Eye (tissue), 1 donor: ENCODE measurements at places on chromosomes 7 and 10.

DNA sequence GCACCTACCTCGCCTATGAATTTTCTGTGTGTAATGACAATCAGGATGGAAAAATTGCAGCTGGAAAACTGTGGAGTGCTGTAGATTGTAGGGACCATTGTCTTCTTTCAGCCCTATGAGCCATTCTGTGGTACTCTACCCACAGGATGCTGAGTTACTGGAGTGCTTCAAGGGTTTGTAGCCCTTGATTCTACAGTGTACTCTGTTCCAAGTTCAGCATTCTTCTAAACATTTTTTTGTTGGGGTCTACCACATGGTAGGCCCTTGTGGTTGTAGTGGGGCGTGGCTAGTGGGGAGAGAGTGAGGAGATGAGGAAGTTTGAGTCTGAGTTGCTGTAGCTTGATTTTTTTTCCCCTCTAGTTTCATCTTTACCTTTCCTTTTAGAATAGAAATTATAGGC is 33.5 kb downstream of the REEP3 start:
- DNase-seq: no peak

GRCh38 chr10:30750971-30751677 is 121.6 kb upstream of the LYZL2 start:
- no peak for DNase-seq

- DNase-seq: no peak
Measured at GRCh38 chr10:114420811-114421485, 16.6 kb upstream of the AFAP1L2 start.

DNA sequence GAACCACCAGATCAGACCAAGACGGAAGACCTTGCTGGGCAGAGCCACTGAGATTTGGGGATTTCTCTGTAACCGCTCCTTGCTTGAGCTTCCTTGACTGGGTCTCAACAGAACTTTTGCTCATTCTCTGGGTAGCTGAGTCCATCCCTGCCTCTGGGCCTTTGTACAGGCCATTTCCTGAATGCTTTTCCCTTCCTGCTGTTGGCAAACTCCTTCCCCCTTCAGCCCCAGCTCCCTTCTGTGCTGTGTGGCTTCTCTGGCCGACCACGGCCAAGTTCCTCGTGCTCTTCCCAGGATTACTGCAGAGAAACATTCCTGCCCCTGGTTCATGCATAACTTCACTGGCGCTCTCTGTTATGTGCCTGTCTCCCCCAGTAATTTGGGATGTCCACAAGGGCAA is 150.5 kb upstream of the GPR26 start:
- no peak for DNase-seq

DNA sequence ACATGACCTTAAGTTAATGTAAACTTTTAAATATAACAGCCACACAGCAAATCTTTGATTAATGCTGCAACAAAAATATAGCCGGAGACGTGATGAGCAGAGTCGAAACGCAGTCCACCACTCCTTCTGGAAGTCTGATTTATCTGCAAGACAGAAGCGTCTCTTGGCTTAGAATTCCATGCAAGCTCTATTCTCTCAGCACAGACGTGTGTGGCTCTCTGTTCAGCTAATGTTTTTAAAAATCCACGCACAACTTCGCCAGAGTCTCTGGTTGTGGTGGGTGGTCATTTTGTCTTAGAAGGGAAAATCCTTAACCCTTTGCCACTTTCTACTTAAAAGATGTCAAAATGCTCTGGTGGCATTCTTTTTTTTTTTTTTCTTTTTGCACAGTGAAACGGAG is 438.0 kb upstream of the MGMT start:
- DNase-seq: no peak

GRCh38 chr10:76270464-76270863 is 839.0 kb downstream of the LRMDA start:
- no peak for DNase-seq

- DNase-seq: no peak
Measured at GRCh38 chr10:68572151-68572550, 12.0 kb downstream of the TET1 start.

DNA sequence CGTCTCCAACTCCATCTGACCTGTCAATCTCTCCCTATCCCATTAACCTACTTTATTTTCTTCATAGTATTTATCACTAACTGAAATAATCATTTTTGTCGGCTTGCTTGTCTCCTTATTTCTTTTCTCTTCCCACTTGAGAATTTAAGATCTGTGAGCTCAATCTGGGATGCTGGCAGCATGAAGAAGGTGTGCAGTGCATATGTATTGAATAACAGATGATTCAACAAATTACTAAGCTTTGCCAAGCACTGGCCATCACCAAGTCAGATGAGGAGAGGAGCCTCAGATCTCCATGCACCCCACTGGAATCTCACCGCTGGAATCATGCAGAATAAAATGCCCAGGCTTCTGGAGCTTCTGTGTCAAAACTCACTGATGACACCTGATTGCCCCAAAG is 47.6 kb upstream of the PPP1R3C start:
- DNase-seq: no peak

DNA sequence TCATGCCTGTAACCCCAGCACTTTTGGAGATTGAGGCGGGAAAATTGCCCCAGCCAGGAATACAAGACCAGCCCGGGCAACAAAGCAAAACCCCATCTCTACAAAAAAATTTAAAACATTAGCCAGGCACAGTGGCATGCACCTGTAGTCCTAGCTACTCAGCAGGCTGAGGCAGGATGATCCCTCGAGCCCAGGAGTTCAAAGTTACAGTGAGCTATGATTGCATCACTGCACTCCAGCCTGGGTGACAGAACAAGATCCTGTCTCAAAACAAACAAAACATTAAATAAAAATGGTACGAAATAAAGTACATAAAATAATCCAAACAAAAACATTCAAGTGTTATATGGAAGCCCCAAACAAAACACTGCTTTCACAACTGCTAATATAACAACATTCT is 125.0 kb downstream of the SNX13 start:
- no peak for DNase-seq

DNA sequence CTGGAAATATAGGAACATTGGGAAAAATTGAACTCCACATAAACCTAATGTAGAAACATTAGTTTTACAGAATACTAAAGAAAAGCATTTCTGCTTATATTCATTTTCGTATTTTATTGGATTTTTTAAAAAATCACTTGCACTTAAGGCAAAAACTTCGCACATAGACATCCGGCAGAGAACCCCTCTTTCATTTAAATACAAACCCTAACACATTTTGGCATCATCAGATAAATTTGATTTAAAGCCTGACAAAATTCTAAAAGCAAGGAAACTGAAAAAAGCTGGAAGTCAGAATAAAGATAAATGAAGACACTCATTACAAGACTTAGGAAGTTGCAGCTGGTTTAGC is 396 bp upstream of the EXOC4 start:
- DNase-seq: no peak

GRCh38 chr10:95761939-95762492 is 6.1 kb downstream of the ENTPD1 start:
- DNase-seq: no peak

- no peak for DNase-seq
Measured at GRCh38 chr10:1187151-1187854, 131.1 kb downstream of the WDR37 start.

- DNase-seq: no peak
Measured at GRCh38 chr7:157845203-157845835, 508.5 kb downstream of the DNAJB6 start.

DNA sequence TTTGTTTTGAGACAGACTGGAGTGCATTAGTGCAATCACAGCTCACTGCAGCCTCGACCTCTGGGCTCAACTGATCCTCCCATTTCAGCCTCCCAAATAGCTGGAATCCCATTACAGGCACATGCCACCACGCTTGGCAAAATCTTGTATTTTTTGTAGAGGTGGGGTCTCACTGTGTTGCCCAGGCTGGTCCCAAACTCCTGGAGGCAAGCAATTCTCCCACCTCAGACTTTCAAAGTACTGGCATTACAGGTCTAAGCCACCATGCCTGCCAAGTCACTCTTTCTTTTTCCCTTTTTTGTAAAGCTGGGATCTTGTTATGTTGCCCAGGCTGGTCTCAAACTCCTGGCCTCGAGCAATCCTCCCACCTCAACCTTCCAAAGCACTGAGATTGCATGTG is 8.3 kb upstream of the NPC1L1 start:
- no peak for DNase-seq

DNA sequence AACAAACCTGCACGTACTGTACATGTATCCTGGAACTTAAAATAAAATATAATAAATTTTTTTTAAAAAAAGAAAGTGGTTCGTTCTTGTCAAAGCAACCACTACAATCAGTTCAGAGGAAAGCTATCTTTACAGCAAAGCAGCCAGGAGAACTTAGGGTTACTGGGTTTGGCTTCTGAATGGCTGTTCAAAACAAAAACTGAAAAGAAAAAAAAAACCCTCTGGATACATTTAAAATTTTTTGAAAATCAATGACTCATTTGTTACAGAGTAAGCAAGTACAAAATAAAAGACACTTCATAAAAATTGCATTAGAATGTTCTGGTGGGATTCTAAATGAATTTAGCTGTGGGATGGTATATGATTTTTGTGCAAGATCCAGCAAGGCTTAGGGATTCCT is 28.6 kb upstream of the ADD3 start:
- no peak for DNase-seq

GRCh38 chr10:70991140-70992124 is 103.1 kb upstream of the PCBD1 start:
- DNase-seq: no peak

DNA sequence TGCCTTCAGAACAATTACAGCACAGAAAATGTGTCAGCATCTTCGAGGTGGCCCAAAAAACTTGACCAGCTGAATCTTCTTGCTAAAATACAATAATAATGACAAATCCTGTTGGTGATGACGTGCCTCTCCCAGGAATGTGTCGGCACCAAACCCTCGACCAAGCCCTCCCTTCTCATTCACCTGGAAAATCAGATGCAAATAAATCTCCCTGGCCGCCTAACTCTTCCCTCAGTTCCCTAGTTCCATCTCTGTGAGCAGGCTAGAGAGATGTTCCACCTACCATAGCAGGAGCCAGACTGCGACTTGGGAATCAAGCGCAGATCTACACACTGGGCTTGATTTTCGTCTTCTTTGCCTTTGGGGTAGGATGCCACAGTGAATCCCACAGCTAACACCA is 4.1 kb downstream of the PRSS1 start:
- DNase-seq: no peak

DNA sequence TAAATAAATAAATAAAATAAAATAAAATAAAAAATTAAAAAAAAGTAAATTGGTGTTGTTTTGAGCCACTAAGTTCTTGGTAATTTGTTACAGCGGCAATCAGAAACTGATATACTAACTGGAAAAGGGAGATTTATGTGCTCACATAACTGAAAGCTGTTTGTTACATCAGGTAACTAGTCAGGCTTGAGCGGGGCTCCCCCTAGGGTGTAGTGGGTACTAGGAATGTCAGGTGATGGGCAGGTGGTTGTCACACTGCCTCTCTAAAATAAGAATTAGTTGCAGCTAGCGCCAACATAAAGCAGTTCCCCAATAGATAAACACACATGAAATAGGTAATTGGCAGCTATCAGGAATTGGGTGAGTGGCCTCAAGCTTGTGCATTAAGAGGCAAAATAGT is 1336.9 kb downstream of the XPNPEP1 start:
- no peak for DNase-seq

GRCh38 chr10:44261296-44261695 is 123.6 kb downstream of the CXCL12 start:
- DNase-seq: no peak

DNA sequence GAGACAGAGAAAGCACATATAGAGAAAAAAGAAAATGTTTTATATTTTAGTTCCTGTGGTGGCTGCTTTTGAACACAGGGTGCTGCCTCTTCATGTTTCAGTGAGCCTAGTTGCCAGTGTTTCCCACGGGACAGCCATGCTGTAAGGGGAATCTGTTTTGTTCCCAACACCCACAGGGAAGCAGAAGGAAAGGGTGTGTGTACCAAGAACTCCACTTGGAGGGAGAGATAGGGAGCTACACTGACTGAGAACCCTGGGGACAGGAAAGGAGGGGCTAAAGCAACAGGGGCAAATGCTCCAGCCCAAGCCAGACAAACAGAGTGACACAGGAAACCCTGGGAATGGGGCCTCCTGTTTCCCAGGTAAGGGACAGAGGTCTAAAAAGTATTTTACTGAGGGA is 40.2 kb downstream of the FRMPD2 start:
- no peak for DNase-seq

DNA sequence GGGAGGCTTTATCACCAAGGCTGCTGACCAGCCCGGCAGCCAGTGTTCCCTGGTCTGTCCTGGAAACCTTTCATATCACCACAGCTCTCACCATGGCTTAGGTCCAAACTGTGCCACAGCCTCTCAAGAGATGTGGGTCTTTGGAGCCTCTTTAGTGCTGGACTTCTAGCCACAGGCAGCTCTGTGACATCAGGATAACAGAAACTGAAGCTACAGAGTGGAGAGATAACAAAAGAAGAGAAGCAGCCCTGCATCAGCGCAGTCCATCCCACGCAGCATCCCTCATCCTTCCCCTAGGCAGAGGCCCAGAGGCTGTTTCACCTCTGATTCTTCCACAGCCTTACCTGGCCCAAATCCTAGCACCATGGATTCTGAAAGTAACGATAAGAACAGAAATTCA is 187.9 kb upstream of the KMT2E start:
- no peak for DNase-seq

DNA sequence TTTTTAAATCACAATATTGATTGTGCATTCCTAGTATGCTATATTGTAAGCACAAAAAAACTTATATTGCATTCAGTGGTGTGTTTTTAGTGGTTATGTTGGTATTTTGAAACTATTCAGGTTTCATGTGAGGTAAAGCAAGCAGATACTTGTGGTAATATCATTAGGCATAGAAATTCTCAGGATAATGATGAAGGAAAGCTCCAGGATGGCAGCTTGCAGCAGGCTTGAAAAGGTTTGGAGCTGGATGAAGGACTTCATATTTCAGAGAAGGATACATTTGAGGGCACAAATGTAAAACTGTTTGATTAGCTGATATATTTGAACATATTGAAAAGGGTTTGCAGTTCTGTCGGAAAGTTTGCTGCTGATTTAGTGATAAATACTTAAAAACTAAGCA is 17.5 kb downstream of the TRIM24 start:
- DNase-seq: no peak

DNA sequence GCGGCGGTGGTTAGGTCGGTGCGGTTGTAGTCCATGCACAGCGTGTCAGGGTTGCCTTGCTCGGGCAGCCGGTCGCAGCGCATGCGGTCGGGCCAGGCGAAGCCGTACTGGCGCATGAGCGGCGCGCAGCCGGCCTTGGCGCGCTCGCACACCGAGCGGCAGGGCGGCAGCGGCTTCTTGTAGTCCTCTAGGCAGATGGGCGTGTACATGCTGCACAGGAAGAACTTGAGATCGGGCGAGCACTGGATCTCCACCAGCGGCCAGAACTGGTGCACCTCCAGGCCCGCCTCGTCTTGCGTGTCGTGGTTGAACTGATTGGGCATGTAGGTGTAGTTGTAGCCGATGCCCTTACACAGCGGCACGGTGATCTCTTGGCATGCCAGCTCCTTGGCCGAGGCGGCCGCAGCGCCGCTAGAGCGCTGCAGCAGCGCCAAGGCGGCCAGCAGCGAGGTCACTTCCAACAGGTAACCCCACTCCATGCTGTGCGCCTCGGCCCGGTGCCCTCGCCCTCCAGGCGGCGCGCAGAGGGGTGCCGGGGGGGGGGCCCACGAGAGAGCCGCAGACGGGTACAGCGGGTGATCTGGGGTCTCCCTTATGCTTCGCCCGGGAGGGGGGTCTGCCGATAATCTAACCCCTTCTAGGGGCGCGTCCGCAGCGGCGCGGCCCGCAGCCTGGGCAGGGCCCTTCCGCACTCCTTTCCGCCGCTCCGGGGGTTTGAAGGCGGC is 983 bp downstream of the FZD8 start:
- peak; percentile 89 for DNase-seq
